Activated CD4-positive, alpha-beta T cell treated with anti-CD3 and anti-CD28 coated beads, Interleukin-2, amount 10 ng/mL, durations not matched to agents 7 days and 5 days (primary cell): ENCODE measurements at places on chromosomes 1 and 21. TPM values are rescaled to one million over a fixed set of nuclear protein-coding genes. Genes with fewer than 3 reads are reported as not detected.

DNA sequence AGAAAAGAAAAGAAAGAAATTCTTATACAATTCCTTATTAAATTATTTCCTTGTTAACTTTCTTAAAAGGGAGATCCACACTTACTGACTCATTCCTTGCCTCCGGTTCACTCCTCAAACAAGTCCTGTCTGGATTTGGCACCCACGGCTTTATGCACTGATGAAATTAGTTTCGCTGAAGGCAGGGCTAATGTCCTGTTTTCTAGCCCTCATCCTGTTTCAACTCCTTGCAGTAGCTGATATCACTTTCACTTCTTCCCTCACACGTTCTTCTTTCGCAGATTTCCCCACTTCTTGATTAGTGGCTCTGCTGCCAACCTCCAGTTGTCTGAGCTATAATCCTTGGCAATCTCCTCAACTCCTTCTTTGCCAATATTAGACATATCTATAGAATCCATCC lies 215.2 kb downstream of the URB2 start:
- H3K27ac ChIP-seq: no peak overlapping the region
- DNase-seq: no peak
- peaks cover 2% of the 10 kb centered on the region for H3K4me1 ChIP-seq
- no peak overlapping the region for H3K4me3 ChIP-seq
- H3K27me3 ChIP-seq: peaks cover 35% of the 10 kb centered on the region

Gene C1orf116
- not detected for total RNA-seq

DNA sequence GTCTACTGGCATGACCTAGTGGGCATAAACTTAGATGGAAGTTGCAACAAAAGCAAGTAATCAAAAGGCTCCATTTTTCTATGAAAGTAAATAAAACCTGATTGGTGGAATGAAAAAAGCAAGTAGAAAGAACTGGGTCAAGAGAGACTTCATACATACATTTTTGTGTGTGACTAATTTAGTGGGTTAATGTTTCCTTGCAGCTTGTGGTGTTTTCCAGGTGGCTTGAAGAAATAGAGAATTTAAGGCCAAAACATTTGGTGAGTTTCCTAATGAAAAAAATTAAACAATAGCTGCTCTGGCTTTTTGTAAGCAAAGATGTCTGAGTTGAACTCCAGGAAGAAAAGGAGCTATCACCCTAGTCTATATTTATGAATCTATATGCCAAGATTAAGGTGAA lies 71.0 kb downstream of the ZC3H11B start:
- H3K27me3 ChIP-seq: no peaks in the 10 kb centered on the region
- no peak overlapping the region for H3K4me3 ChIP-seq
- DNase-seq: no peak
- no peaks in the 10 kb centered on the region for H3K36me3 ChIP-seq
- H3K4me1 ChIP-seq: no peaks in the 10 kb centered on the region
- no peak overlapping the region for H3K27ac ChIP-seq

DNA sequence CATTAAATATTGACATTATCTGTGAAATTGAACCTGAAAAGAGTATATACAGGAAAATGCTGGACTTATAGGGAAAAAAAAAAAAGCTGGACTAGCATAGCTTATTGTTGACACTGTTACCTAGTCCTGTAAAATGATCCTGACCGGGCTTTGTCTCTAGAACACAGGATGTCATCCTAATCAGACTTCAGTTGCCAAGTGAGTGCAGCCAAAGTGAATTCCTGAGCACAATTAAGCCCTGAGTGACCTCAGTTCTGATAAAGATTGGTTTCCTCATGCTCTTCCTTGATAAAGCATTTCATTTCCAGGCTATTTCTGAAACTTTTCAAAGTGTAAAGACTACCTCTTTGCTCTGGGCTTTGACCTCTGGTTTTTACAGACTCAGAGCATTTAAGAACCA lies 19.8 kb downstream of the SELP start:
- no peak overlapping the region for H3K4me3 ChIP-seq
- peaks cover 2% of the 10 kb centered on the region for H3K36me3 ChIP-seq
- H3K27me3 ChIP-seq: no peaks in the 10 kb centered on the region
- DNase-seq: no peak

Gene CCDC181
- not detected for total RNA-seq

Gene FCAMR
- total RNA-seq: not detected

DNA sequence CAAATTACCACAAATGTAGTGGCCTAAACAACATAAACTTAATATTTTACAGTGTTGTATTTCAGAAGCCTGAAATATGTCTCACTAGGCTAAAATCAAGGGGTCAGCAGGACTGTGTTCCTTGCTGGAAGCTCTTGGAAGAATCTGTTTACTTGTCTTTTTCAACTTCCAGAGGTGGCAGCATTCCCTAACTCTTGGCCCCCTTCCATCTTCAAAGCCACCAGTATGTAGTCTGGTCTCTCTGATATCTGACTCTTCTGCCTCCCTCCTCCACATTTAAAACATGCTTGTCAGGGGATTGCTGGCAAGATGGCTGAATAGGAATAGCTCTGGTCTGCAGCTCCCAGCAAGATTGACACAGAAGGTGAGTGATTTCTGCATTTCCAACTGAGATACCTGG lies 567.5 kb downstream of the PLA2G4A start:
- H3K4me1 ChIP-seq: no peaks in the 10 kb centered on the region
- DNase-seq: no peak
- no peaks in the 10 kb centered on the region for H3K27me3 ChIP-seq
- H3K4me3 ChIP-seq: no peak overlapping the region
- no peak overlapping the region for H3K27ac ChIP-seq
- no peaks in the 10 kb centered on the region for H3K36me3 ChIP-seq

Gene ERMAP
- 7.7 TPM for total RNA-seq

- peak overlapping the region; percentile 69 for H3K27ac ChIP-seq
- no peaks in the 10 kb centered on the region for H3K27me3 ChIP-seq
- DNase-seq: no peak
- H3K4me3 ChIP-seq: no peak overlapping the region
- H3K4me1 ChIP-seq: peaks cover 6% of the 10 kb centered on the region
These were observed 51.8 kb downstream of the RGS2 start for GRCh38 chr1:192860478-192861185.
